ENCODE measurements at places on chromosomes 1 and 21.

- no peak for DNase-seq
Measured at GRCh38 chr1:40983286-40983685, 3.8 kb downstream of the CTPS1 start.

DNA sequence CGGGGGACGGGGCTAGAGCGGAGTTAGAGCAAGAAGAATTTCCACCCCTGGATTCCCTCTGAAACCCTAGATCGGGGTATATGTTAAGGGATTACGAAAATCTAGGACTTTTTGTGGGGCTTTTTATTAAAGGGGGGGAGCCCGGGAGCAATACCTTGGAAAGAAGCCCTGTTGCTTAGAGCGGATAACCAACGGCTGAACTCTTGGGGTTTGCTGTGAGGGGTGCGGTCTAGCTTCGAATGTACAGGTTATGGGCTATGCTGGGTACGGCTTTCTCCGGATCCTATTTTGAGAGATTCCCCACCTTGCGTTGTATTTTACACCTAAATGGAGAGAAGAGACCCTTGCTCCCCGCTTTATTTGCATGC is 626 bp downstream of the DYRK3 start:
- peak; percentile 60 for DNase-seq

GRCh38 chr1:247304031-247304430 is 27.6 kb downstream of the ZNF496 start:
- no peak for DNase-seq

DNA sequence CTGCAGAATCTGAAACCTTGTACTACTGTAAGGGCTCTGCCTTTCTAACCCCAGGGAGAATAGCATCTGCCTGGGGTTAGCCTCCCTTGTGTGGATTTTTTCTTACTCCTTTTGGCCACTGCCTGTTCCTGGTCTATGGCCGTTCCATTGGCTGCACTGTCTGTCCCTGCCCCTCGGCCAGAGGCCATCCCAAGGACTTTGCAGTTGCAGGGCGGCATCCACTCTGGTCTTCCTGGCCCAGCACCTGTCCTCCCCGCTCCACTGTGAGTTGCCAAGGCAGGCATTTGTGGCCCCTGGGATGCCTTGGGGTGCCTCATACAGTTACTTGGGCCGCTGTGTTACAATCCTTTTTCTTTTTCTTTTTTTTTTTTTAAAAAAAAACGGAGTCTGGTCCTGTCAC is 45.8 kb downstream of the PDE9A start:
- DNase-seq: no peak

- DNase-seq: no peak
Measured at GRCh38 chr1:27650539-27651175, 15.7 kb upstream of the FGR start.

DNA sequence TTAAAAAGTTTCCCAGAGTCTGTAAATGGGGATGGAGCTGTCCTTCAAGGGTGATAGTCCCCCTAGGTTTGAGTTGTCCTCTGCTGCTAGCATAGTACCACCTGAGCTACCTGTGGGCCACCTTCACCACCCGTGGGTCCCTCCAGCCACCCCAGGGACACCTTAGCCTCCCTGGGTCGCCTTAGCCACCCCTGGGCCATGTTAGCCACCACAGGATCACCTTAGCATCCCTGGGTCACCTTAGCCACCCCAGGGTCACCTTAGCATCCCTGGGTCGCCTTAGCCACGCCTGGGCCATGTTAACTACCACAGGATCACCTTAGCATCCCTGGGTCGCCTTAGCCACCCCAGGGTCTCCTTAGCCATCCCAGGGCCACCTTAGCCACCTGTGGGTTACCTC is 67.1 kb downstream of the ADARB1 start:
- no peak for DNase-seq

DNA sequence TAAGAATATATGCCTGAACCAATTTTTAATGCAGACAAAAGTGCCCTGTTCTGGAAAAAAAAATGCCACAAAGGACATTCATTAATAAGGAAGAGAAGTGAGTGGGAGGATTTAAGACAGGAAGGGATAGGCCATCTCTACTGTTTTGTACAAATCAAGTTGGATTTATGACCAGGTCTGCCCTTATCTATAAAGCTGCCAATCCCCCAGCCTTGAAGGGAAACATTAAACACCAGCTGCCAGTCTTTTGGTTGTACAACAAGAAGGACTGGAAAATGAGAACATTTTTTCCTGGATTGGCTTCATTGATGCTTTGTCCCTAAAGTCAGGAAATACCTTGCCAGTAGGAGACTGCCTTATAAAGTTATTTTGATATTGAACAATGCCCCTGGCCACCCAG is 444.0 kb downstream of the NPHP4 start:
- DNase-seq: no peak

DNA sequence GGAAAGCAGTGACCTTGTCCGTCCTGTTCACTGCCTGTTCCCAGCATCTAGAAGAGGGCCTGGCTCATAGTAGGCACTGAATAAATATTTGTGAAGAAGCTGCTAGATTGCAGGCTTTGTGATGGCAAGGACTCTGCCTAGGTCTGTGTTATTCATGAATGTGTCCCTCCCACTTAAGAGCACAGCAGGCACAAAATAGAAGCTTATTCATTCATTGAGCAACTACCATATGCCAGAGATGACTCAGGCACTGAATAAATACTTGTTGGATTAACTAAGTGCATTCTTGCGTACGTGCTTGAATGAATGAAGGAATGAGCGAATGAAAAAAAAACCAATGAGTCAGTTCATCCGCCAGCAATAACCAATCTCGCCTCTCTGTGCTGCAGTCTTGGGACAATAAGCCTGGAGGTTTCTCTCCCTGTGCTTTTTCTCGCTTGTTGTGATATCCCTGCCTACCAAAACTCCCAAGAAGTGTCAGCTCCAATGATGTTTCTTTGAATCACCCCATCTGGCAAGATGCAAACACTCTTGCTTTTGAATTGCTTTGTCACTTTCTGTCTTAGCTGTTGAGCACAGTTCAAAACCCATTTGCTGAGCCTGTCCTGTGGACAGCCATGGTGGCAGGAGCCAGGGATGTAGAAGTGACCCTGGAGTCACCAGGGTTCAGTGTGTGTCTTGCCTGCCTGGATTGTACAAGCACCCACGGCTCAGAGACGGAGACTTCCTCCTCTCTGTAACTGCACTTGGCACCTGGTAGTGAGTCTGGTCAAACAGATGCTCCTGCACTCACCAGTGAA is 143.9 kb downstream of the KAZN start:
- DNase-seq: no peak

DNA sequence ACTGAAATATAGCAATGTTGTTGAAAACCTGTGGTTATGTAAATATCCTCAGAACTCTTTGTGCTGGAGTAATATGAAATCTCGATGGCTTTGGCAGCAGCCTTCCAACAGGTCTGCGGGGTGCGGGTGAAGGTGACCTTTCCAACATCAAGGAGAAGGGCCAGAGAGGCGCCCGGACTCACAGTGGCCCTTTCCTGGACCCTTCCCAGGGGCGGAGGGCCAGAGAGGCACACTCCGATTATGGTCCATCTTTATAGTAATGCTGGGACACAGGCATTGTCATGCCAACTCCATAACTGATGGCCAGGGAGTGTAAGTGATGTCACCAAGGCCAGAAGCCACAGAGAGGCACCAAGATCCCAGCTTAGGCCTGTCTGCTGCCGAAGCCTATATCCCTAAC is 18.1 kb downstream of the SLC37A1 start:
- DNase-seq: no peak

DNA sequence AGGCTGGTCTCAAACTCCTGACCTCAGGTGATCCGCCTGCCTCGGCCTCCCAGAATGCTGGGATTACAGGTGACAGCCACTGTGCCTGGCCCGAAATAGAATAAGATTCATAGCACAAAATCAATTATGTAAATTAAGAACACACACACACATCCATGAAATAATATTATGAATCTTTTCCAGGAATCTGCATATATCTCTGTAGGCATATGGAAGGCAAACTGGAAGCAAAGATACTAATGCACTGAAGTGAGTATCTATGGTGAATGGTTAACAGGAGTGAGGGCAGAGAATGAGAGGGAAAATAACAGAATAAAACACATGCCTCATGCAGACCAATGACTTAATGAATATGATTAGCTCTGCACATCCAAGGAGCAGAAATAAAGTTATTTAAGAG is 61.6 kb upstream of the ATP2B4 start:
- DNase-seq: no peak

GRCh38 chr1:43545695-43546387 is 15.2 kb downstream of the PTPRF start:
- DNase-seq: peak; percentile 66

GRCh38 chr1:170729225-170730002 is 65.5 kb downstream of the PRRX1 start:
- DNase-seq: no peak

- peak; percentile 72 for DNase-seq
Measured at GRCh38 chr1:55212349-55213150, 2.6 kb downstream of the USP24 start.

- DNase-seq: no peak
Measured at GRCh38 chr1:32929366-32929765, 28.2 kb upstream of the TMEM54 start.

GRCh38 chr1:55128418-55128995 is 86.7 kb downstream of the USP24 start:
- no peak for DNase-seq

GRCh38 chr1:204731509-204731908 is 46.0 kb upstream of the LRRN2 start:
- no peak for DNase-seq

- DNase-seq: no peak
Measured at GRCh38 chr21:28215214-28215954, 777.3 kb downstream of the LTN1 start.

DNA sequence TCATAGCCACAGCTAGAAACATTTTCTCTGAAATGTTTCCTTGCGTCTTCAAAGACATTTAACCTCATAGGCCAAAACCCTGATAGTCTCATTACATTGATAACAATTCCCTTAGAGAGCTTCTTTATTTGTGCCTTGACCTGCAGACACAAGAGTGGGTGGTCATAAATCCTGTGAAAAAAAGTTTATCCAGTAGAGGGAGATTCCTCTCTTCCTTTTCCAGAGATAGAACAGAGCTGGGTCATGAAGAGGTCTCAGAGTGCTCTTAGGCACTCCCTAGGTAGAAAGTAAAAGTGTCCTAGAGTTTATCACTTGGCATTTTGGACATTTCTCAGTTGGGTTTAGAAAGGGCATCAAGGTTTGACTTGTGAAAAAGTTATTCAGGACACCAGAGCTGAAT is 426.1 kb downstream of the NUF2 start:
- DNase-seq: no peak

Data from hematopoietic multipotent progenitor cell treated with erythropoietin and hydrocortisone succinate and interleukin-3 and kit ligand, for 6 days (in vitro differentiated cells).